ENCODE measurements at places on chromosomes 7 and 10. TPM values are rescaled to one million over a fixed set of nuclear protein-coding genes. Genes with fewer than 3 reads are reported as not detected.
A peak's percentile ranks its signal among the peaks of the same experiment; 100 is the strongest.

The ZNF786 gene
- total RNA-seq, result 13.3 TPM

The IGF2BP3 gene
- 106 TPM for total RNA-seq

The FAM180A gene
- total RNA-seq, result not detected

The ASB4 gene
- not detected for total RNA-seq

The LAMB1 gene
- total RNA-seq, result 192 TPM

The PNPLA8 gene
- 20.1 TPM for total RNA-seq

The INSYN2A gene
- 0.09 TPM for total RNA-seq

The ITGA8 gene
- total RNA-seq, result 0.25 TPM

The TRPV5 gene
- total RNA-seq, result 0.42 TPM

The OR2A1 gene
- total RNA-seq, result not detected

The NPC1L1 gene
- 2.7 TPM for total RNA-seq

DNA sequence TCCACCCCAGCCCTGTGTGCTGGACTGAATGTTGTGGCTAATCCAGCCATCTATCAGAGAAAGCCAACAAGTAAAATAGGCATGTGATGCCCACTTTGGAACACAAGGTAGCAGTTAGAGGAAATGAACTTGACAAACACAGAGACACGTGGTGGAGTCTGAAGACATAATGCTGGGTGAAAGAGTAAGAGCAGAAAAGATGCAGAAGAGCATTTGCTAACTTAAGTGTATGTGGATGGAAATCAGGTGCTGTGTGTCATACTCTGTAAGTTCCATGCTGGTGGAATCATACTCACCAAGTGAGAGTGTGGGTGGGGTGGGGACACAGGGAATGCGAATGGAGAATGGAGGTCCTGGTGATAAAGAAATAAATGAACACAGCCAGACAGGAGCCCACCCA is 22.8 kb downstream of the WDFY4 start:
- no peak overlapping the region for H3K4me3 ChIP-seq
- H3K27ac ChIP-seq, result no peak overlapping the region
- H3K36me3 ChIP-seq, result no peaks in the 10 kb centered on the region
- no peaks in the 10 kb centered on the region for H3K4me1 ChIP-seq

DNA sequence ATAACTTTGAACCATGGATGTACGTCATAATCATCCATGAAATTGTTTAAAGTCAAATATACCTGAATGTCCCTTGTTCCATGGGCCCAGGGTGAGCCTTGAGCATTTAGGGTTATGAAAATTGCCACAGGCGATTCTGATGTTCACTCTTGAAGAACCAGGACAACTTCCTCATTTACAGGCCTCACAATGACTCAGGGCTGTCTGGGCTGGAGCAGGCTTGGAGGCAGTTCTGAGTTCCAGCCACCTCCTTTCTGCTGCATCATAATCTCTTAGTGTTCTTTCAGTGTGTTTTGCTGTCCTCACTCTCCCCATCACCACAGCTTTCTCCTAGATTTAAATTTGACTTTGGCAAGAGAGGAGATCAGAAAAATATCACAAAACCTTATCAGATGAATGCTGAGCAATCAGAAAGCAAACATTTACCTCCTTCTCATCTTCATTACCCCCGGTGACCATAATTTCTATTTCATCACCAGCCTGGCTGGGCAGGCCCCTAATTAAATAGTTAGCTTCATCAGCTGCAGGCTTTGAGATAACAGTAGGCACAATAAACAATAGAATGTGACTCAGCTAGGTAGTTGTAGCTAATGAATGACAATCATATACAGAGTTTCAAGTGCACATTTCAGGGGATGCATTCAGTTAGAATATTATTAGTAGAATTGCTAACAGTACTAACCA is 571.0 kb downstream of the SH2D4B start:
- no peaks in the 10 kb centered on the region for H3K4me1 ChIP-seq
- no peak overlapping the region for H3K27ac ChIP-seq
- no peak for DNase-seq
- H3K36me3 ChIP-seq, result no peaks in the 10 kb centered on the region

DNA sequence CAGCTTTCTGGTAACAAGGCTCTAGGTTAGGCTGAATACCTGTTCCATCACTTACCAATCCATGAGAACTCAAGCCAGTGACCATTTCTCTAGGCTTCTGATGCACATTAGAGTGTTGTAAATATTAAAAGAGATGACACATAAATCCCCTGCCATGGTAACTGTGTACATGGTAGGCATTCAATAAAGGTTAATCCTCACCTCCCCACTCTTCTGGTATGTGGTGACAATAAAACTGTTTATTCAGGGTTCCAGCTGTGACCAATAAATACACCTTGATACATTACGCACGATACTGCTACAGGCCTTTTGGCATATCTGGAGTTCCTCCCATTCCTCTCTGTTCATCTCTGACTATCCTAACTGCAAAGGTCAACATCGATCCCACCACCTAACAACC is 171.9 kb downstream of the SRPK2 start:
- no peaks in the 10 kb centered on the region for H3K4me1 ChIP-seq
- H3K4me3 ChIP-seq, result no peak overlapping the region
- no peak overlapping the region for H3K27ac ChIP-seq
- DNase-seq, result no peak
- H3K36me3 ChIP-seq, result no peaks in the 10 kb centered on the region
- no peaks in the 10 kb centered on the region for H3K27me3 ChIP-seq

DNA sequence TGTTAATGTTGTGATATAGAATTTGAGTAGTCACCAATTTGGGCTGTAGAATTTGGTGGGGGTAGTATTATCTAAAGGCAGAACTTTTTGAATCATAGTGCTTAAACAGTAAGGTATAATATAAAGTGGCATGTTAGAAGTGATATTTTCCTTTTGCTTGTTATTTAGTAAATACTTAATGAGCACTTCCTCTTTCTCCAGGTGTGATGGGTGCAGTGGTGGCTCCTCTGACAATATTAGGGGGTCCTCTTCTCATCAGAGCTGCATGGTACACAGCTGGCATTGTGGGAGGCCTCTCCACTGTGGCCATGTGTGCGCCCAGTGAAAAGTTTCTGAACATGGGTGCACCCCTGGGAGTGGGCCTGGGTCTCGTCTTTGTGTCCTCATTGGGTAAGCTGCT is 10.5 kb downstream of the GHITM start:
- no peaks in the 10 kb centered on the region for H3K27me3 ChIP-seq
- H3K4me1 ChIP-seq, result no peaks in the 10 kb centered on the region

GRCh38 chr7:147438216-147438615 is 1152.3 kb upstream of the C7orf33 start:
- H3K4me1 ChIP-seq, result no peaks in the 10 kb centered on the region
- no peak for DNase-seq
- H3K27me3 ChIP-seq, result no peaks in the 10 kb centered on the region
- no peaks in the 10 kb centered on the region for H3K36me3 ChIP-seq
- no peak overlapping the region for H3K4me3 ChIP-seq

GRCh38 chr10:117221156-117221711 is 19.7 kb upstream of the SLC18A2 start:
- H3K36me3 ChIP-seq, result no peaks in the 10 kb centered on the region
- no peak overlapping the region for H3K4me3 ChIP-seq
- peak; percentile 83 for DNase-seq
- H3K27me3 ChIP-seq, result peaks cover 22% of the 10 kb centered on the region

- peak; percentile 90 for DNase-seq
- no peaks in the 10 kb centered on the region for H3K27me3 ChIP-seq
- peaks cover 2% of the 10 kb centered on the region for H3K4me1 ChIP-seq
- peak overlapping the region; percentile 99 for H3K4me3 ChIP-seq
- no peaks in the 10 kb centered on the region for H3K36me3 ChIP-seq
Measured at GRCh38 chr7:123747620-123748141, 1.1 kb downstream of the WASL start.

- no peak overlapping the region for H3K4me3 ChIP-seq
- no peaks in the 10 kb centered on the region for H3K27me3 ChIP-seq
- no peak overlapping the region for H3K27ac ChIP-seq
Measured at GRCh38 chr7:35658606-35659201, 36.2 kb downstream of the HERPUD2 start.

- no peak overlapping the region for H3K27ac ChIP-seq
- no peak for DNase-seq
- H3K4me3 ChIP-seq, result no peak overlapping the region
Measured at GRCh38 chr7:151243045-151243349, 5.5 kb downstream of the SMARCD3 start.

DNA sequence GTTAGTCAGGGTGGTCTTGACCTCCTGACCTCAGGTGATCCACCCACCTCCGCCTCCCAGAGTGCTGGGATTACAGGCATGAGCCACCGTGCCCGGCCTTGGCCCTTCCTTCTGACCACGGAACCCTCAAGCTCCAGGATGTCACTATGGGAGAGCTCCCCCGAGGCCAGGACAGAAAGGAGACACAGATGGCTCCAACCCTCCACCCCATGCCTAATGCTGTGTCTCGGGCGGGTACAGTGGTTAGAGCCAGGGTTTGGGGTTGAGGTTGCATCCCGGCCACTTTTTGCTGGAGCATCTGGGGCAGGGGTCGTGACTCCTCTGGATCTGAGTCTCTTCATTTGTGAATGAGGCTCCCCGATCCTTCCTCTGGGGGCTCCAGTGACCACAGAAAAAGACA is 8.1 kb downstream of the MYL10 start:
- no peaks in the 10 kb centered on the region for H3K27me3 ChIP-seq
- no peak overlapping the region for H3K4me3 ChIP-seq
- H3K27ac ChIP-seq, result no peak overlapping the region
- no peaks in the 10 kb centered on the region for H3K36me3 ChIP-seq

- no peak for DNase-seq
- no peak overlapping the region for H3K27ac ChIP-seq
- H3K4me3 ChIP-seq, result no peak overlapping the region
- H3K27me3 ChIP-seq, result no peaks in the 10 kb centered on the region
- H3K36me3 ChIP-seq, result no peaks in the 10 kb centered on the region
- H3K4me1 ChIP-seq, result no peaks in the 10 kb centered on the region
Measured at GRCh38 chr7:25922296-25922695, 229.7 kb upstream of the NFE2L3 start.

GRCh38 chr10:105413997-105414396 is 772.9 kb downstream of the SORCS3 start:
- no peaks in the 10 kb centered on the region for H3K4me1 ChIP-seq
- no peaks in the 10 kb centered on the region for H3K36me3 ChIP-seq

DNA sequence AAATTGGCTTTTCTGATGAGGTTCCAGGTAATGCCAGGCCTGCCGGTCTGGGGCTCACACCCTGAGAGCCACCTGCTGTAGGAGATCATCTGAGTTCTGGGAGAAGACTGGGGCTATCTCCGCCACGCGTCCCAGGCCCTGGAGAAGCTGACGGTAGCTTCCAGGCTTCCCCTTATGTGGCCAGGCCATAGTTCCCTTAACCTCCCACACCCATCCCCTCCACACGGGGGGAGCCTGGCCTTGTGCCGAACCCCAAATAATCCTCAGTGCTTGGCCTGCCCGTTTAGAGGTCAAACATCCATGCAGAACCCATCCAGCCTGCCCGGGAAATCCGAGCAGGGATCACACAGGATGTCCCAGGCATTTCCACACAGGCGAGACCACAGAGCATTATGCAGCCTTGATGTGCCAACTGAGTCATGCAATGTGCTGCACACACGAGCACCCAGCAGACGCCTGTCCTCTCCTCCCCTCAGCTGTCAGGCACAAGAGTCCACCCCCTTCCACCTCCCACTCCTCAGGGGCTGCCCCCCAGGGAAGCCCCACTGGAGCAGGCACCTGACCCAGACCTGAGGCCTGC is 176.2 kb downstream of the PRKAG2 start:
- H3K4me1 ChIP-seq, result peaks cover 15% of the 10 kb centered on the region
- no peak overlapping the region for H3K4me3 ChIP-seq
- no peak for DNase-seq
- H3K36me3 ChIP-seq, result no peaks in the 10 kb centered on the region
- no peak overlapping the region for H3K27ac ChIP-seq
- no peaks in the 10 kb centered on the region for H3K27me3 ChIP-seq

- no peak for DNase-seq
- no peaks in the 10 kb centered on the region for H3K4me1 ChIP-seq
- H3K36me3 ChIP-seq, result no peaks in the 10 kb centered on the region
- no peak overlapping the region for H3K4me3 ChIP-seq
- H3K27me3 ChIP-seq, result peaks cover 7% of the 10 kb centered on the region
- no peak overlapping the region for H3K27ac ChIP-seq
Measured at GRCh38 chr10:91420868-91421267, 10.7 kb downstream of the HECTD2 start.

DNA sequence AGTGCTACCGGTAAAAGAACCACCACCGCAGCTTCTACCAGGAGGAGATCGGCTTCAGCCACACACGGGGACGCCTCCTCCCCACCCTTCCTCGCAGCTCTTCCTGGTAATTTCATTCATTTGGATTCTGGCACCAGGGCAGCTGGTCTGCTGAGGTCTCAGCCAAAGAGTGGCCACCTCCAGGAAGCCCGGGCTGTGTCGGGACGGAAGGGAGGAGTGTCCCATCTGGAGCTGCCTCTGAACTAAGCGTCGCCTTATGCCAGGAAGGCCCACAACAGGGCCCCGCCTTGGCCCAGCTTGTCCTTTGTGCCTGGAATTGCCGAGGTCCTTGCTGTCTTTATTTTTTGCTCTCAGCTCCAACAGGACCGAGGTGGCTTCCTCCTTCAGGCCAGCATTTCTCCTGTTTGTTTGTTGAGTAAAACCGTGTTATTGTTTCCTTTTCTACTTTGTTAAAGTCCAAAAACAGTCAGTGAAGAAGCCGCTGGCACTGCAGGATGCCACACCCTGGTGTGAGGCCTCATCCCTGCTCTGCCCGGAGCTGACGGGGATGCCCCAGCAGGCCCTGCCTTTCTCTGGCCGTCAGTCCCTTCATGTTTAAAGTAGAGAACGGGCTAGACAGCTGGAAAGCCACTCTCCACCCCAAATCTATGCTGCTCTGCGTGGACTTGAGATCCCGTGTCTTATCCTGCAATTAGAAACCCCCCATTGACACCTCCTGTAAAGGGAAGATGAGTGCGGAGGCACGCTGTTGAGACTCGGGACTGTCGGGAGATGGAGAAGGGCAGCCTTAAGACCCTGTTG is 24.5 kb upstream of the TTYH3 start:
- no peak overlapping the region for H3K4me3 ChIP-seq
- no peak for DNase-seq
- no peaks in the 10 kb centered on the region for H3K27me3 ChIP-seq
- H3K27ac ChIP-seq, result peak overlapping the region; percentile 47
- peaks cover 12% of the 10 kb centered on the region for H3K4me1 ChIP-seq
- H3K36me3 ChIP-seq, result no peaks in the 10 kb centered on the region

DNA sequence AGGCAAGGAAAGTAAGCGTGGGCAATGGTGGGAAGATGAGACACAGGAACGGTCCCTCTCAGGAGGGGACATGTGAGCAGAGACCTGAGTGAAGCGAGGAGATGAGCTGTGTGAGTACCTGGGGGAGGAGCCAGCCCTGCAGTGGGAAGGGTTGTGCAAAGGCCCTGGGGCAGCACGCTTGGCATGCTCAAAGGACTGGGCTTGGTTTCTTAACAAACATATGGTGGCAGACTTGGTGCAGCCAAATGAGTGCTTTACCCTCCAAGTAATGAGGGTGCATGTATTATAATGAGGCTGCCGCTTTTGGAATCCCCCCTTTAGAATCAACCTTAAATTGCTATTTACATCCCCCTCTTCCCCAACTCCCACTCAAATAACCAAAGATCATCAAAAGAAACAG is 152.7 kb upstream of the FRMD4A start:
- H3K27ac ChIP-seq, result no peak overlapping the region
- H3K4me1 ChIP-seq, result no peaks in the 10 kb centered on the region
- H3K36me3 ChIP-seq, result no peaks in the 10 kb centered on the region
- H3K4me3 ChIP-seq, result no peak overlapping the region

GRCh38 chr10:88932539-88933256 is 19.9 kb downstream of the ACTA2 start:
- no peak overlapping the region for H3K4me3 ChIP-seq
- DNase-seq, result peak; percentile 76
- no peak overlapping the region for H3K27ac ChIP-seq
- H3K27me3 ChIP-seq, result peaks cover 24% of the 10 kb centered on the region

Data from endodermal cell (in vitro differentiated cells).